ENCODE measurements at places on chromosomes 3 and 15.

DNA sequence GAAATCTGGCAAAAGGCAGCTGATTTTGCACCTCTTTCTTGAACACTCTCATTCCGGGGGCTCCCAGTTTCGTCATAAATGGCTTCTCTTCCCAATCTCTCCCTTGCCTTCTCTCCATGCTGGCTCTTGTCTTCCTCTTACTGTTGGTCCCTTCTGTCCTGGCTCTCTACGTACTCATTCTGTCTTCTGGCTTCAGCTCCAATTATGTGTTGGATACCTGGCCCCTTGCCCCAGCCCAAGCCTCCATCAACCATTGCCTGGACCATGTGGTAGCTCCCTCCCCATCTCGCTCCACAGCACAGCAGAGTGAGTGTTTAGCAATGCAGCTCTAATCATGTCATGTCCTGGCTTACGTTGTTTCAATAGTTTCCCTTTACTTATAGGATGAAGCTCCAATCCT, 21.7 kb upstream of the KY start:
- DNase-seq = no peak

DNA sequence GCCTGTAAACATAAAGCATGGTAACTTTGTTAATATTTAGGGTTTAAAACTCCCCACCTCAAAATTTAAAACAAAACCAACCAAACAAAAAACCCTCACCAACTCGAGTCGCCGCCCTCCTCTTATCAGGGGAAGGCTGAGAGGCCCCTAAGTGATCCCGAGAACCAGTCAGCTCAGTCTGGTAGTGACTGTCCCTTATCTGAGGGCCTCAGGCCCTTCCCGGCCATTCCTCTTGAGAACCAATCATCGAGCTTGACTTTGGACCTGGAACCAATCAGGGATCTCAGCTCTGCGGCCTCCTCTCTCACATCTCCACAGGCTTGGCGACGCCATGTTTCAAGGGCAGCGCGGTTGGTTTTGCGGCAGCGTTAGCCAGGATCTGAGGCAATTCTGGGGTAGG, at the start of gene TERB2:
Gene TERB2, plus strand, starts transcription at position 300 of the 400 bp plus-strand sequence. Its CDS starts 32 bp downstream, at position 332.
- no peak for DNase-seq

GRCh38 chr3:9266716-9267115, 17.3 kb upstream of the SRGAP3 start:
- no peak for DNase-seq

DNA sequence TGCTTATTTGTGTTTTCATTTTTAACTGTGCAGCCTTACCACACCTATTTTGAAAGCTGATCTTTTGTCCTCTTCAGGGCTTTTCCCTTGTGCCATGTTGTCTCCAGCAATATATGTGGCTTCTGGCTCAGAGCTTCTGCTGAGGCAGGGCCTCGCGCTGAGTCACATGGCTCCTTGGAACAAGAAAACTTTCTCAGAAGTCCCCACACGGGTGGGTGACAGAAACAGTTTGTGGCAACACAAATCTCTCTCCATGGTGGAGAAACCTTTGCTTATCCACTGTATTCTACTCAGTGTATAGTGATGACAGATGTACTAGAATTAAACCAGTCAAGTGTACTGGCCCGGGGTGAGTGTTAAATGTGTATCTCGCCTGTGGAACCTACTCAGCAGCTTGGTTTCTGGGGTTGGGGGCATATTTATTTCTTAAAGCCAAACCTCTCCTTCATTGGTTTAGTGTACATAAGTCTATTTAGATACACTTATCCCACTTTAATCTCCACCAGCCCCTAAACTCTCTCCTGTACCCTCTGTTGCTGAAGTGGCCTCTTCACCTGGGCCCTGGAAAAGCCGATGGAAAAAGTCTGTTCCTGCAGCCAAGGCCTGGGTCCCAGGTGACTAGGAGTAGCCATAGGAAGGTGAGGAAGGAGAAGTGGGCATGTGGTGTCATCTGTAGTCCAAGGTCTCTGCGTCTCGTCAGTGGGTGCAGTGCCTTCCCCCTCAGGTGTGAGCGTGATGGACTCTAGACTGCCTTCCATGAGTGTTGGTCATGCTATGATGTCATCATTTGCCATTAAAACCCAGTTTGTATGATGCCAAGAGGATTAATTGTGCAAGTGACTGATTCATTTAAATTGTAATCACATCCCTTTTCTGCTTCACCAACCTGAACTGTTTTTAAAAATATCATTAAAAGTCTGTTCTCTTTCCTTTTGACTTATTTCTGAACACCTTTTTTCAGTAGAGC, 3.2 kb upstream of the FBXL22 start:
- DNase-seq = no peak

Measured in stimulated activated CD8-positive, alpha-beta memory T cell treated with anti-CD3 and anti-CD28 coated beads, Interleukin-2, amount 100 ng/mL, for 1 hour (primary cell).